ENCODE measurements at places on chromosomes 7 and 10. TPM values are rescaled to one million over a fixed set of nuclear protein-coding genes. Genes with fewer than 3 reads are reported as not detected.
A peak's percentile ranks its signal among the peaks of the same experiment; 100 is the strongest.

The TMEM273 gene
- 17.1 TPM for total RNA-seq

DNA sequence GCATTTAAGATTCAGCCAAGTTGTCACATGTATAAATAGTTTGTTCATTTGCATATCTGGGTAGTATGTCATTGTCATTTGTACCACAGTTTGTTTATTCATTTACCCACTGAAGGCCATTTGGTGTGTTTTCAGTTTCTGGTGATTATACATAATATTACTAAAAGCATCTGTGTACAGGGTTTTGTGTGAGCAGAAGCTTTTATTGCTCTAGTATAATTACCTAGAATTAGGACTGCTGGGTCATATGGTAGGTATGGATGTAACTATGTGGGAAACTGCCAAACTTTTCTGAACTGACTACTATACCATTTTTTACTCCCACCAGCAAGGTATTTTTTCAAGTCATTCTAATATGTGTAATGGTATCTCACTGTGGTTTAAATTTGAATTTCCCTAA, 584.0 kb upstream of the GHITM start:
- DNase-seq, result no peak

GRCh38 chr10:61559615-61560014, 103.1 kb upstream of the CABCOCO1 start:
- no peak for DNase-seq

The FGFR2 gene
- 29.7 TPM for total RNA-seq

The FAM25G gene
- total RNA-seq, result not detected

DNA sequence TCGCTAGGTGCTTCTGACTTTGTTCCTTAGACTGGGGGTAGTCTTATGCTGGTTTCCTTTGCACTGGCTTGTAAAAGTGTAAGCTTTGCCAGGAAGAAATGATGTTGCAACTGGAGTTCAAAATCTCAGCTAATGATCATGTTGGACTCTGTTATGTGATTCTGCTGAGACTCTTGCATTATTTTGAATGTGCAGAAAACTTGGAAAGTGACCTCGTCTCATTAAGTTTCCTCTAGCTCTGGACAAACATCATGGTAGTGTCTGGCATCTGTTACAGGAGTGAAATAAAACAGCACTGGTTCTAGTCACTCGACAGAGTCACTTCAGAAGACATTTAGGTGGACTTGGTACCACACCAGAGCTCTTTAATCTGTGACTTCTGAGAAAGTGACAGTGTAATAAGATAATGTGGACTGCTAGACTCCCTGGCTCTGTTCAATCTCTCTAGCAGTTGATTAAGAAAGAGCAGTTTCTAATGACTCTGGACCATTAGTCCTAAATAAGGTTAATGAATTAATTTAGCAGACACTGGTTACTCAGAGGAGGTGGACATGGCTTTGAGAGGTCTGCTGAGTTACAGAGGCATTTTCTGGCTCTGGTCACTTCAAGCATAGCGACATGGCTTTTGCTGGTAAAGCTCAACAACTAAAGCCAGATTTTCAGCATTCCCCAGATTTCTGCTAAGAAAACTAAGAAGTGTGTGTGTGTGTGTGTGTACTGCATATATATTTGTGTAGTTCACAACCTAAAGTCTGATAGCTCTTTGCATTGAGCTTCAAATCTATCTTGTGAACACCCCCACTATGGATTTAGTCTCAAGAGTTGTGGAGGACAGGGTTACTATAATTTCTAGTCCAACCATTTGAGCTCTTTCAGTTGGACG, 2.0 kb downstream of the NRP1 start:
- DNase-seq, result no peak

GRCh38 chr7:107157091-107157490, 11.7 kb upstream of the HBP1 start:
- no peak for DNase-seq

GRCh38 chr10:5435328-5435727, 23.0 kb downstream of the NET1 start:
- DNase-seq, result no peak

DNA sequence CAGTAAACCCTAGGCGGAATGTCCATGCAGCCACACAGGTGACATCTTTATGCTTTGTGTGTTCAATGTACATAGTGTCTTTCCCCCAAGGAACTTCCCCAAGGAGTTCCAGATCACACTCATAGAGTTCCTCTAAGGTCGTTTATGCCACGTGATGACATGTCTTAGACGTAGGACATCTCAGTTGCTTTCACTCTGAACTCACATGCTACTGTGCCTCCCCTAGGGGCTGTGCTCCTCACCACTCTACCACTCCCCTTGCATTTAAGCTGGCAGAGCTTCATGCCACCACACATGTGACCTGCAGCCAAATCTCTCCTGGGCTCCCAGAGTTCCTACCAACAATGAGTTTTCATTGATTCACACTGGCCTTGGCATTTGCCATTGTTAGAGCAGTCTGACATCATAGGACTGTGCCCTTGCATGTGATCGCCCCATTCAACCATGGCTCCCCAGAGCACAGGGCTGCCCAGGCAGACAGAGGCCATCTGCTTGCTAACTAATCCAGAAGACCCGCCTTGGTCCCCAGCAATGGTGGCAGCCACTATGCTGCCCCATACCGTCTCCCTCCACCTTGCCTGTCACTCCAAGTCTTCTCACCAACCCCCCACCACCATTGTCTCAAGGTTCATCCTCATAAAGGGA, 95.3 kb upstream of the MACROH2A2 start:
- DNase-seq, result no peak

GRCh38 chr7:82051601-82052000, 281.8 kb upstream of the HGF start:
- no peak for DNase-seq

GRCh38 chr10:7412237-7412927, 1.5 kb upstream of the SFMBT2 start:
- DNase-seq, result peak; percentile 20

The TCERG1L gene
- total RNA-seq, result 2.9 TPM

DNA sequence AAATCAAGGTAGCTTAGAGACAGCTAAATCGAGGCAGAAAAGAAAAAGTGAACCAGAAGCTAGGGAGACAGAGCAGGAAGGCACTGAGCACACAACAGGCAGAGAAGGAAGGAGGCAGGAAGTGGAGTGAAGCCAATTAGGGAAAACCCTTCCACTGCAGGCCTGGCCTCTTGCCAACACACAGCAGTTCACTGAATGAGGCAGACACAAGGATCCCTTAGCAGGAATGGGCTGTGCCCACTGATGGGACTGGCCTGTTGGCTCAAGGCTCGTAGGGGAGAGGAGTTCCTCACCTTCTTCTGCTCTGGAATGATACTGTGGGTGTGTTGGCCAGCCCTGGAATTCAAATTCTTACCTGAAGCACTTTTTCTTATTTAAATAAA, 220.3 kb upstream of the STK17A start:
- peak; percentile 37 for DNase-seq

- DNase-seq, result no peak
Measured at GRCh38 chr10:102455893-102456471, 4.6 kb upstream of the C10orf95 start.

The TWIST1 gene
- 8.2 TPM for total RNA-seq

The PDE6C gene
- total RNA-seq, result not detected

- DNase-seq, result peak; percentile 87
Measured at GRCh38 chr7:4681886-4682620, at the start of gene FOXK1. Gene FOXK1, plus strand, starts transcription at chr7:4682295. Its CDS starts 14 bp downstream, at chr7:4682309.

The TMEM270 gene
- not detected for total RNA-seq

The NPY gene
- total RNA-seq, result 0.94 TPM

DNA sequence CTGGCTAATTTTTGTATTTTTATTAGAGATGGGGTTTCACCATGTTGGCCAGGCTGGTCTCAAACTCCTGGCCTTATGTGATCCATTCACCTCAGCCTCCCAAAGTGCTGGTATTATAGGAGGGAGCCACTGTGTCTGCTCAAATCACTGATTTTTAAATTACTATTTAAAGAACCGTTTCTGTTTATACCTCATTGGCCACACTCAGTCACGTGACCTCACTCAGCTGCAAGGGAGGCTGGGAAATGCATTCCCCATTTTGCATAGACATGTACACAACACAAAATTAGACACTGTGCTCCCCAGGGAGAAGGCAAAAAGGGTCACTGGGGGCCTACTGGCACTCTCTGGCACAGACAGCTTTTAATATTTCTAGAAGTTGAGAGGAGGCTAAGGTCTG, 13.6 kb upstream of the CALU start:
- no peak for DNase-seq

The CDC14C gene
- total RNA-seq, result not detected
